A549 treated with RU486 at 1 μM for 4 hours (cell line): ENCODE measurements at places on chromosomes 12 and 14. TPM values are rescaled to one million over a fixed set of nuclear protein-coding genes. Genes with fewer than 3 reads are reported as not detected.

The PRB2 gene
- total RNA-seq = not detected in 5 replicates

The KCNMB4 gene
- 0.13 to 0.57 TPM (median 0.27 TPM) in 5 replicates for total RNA-seq

The KRT3 gene
- 0.05 to 0.08 TPM (median 0.07 TPM) in 3 of 5 replicates, not detected in the others for total RNA-seq

The MUCL1 gene
- total RNA-seq = not detected in 5 replicates

The VASH1 gene
- 2.7 to 4.9 TPM (median 3.4 TPM) in 5 replicates for total RNA-seq

The SERPINA9 gene
- not detected in 5 replicates for total RNA-seq

The OR6C76 gene
- total RNA-seq = not detected in 5 replicates

The GMPR2 gene
- total RNA-seq = 54.3 to 66.4 TPM (median 58.1 TPM) in 5 replicates

The MMP17 gene
- total RNA-seq = 5.9 to 12.4 TPM (median 12.2 TPM) in 5 replicates

The NEDD1 gene
- total RNA-seq = 10.9 to 22.1 TPM (median 20.4 TPM) in 5 replicates

The PTGDR gene
- total RNA-seq = not detected in 5 replicates

The LRRC43 gene
- total RNA-seq = 0.10 to 0.27 TPM (median 0.14 TPM) in 3 of 5 replicates, not detected in the others

The HAL gene
- 0.21 to 0.51 TPM (median 0.27 TPM) in 4 of 5 replicates, not detected in the other for total RNA-seq

The DAAM1 gene
- 8.2 to 14.6 TPM (median 10.3 TPM) in 5 replicates for total RNA-seq

The PAX9 gene
- 1.4 to 2.9 TPM (median 2.5 TPM) in 5 replicates for total RNA-seq

The PIWIL1 gene
- total RNA-seq = not detected in 5 replicates

The TMEM63C gene
- 0.45 to 1.0 TPM (median 0.76 TPM) in 5 replicates for total RNA-seq

The SLC25A47 gene
- total RNA-seq = not detected in 5 replicates

The HSPB8 gene
- 13.0 to 20.4 TPM (median 16.5 TPM) in 5 replicates for total RNA-seq

The FOXA1 gene
- total RNA-seq = 6.8 to 12.4 TPM (median 10.6 TPM) in 5 replicates

The TROAP gene
- total RNA-seq = 83.7 to 108 TPM (median 90.5 TPM) in 5 replicates

The ASCL4 gene
- total RNA-seq = not detected in 5 replicates

The PTPN6 gene
- total RNA-seq = 9.5 to 14.0 TPM (median 11.9 TPM) in 5 replicates

The RNASE7 gene
- total RNA-seq = not detected in 5 replicates

The ADCY4 gene
- total RNA-seq = not detected in 5 replicates

The PTPRO gene
- total RNA-seq = 0.05 to 0.08 TPM in 2 of 5 replicates, not detected in the others

The FGF6 gene
- not detected in 5 replicates for total RNA-seq

The DNAI7 gene
- 0.14 to 0.33 TPM (median 0.19 TPM) in 3 of 5 replicates, not detected in the others for total RNA-seq

The OS9 gene
- total RNA-seq = 112 to 122 TPM (median 116 TPM) in 5 replicates

The EIF2S3B gene
- 0.28 to 0.60 TPM (median 0.46 TPM) in 5 replicates for total RNA-seq
